ENCODE measurements at places on chromosomes 6 and 20.

DNA sequence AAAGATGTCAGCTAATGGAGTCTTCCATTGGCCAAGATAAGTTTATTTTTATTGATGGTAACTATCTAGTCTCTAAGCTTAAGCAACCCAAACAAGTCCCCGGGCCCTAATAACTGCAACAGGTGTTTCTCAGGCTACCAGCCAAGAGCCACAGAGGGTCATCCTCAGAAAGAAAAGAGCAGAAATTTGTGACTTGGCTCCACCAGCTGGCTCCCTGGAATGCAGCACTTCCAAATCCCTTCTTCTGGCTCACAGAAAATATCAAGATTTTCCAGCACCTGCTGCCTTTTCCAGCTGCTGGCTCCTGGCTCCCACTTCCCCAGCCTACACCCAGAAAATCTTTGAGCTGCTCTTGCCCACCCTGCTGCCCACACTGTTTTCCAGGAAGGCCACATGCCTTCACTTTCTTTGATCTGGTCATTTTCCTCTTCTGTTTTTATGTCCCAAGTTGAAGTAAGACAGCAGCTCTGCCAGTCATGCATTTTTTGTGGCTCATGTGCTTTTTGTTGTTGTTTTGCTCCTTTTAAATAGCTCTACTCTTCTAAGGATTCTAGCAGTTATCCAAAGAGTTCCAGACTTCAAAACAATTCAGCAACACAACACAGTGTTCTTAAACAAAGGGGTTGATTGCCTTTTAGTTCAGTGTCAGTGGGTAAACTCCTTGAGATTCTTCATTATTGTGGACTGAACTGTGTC lies 151.0 kb upstream of the SMLR1 start:
- DNase-seq: no peak

- no peak for DNase-seq
Observed at GRCh38 chr6:17466707-17467106, 73.3 kb downstream of the CAP2 start.

DNA sequence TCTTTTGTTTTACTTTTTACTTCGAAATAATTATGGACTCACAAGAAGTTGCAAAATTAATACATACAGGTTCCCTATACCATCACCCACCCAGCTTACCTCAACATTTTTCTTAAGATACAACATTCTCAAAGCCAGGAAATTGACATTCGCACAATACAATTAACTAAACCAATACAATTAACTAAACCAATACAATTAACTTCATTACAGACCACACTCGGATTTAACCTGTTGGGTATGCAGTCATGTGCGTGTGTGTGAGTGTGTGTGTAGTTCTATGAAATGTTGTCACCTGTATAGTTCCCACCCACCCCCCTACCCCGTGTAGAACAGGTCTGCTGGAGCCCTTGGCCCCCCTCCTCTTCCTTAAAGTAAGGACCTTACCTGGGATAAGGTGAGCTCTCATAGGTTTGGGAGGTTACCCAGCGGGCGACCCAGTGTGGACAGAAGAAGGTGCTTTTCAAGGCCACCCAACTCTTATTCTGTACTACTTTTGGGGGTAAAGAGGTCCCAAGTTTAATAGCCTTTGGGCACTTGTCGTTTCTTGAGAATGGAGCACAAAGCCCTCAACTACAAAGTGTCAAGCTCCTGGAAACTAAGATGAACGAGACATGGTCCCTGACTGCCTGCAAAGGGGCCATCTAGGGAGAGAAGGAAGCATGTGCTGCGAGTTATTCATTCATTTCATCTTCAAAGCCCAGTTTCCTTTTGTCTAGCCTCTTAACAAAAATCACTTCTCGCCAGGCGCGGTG lies 544 bp upstream of the STK38 start:
- no peak for DNase-seq

DNA sequence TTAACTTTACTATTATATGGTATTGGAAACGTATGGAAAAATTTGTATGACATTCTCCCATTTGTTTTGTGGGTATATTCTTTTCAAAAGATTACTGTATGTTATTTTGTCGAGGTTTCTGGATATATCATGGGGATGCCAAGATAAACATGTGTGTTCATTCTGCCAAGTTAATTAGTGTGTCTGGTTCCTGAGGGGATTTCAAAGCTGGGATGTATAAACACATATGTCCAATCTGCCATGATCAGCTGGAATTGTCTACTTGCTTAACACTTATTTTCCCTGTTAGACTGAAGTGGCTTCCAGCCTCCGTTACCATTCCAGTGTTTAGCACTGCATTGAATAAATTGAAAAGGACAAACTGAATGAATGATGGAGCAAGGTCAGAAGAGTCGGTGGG lies 86.2 kb downstream of the DNAH8 start:
- DNase-seq: no peak

GRCh38 chr6:154605178-154605881 lies 94.8 kb upstream of the CNKSR3 start:
- no peak for DNase-seq

DNA sequence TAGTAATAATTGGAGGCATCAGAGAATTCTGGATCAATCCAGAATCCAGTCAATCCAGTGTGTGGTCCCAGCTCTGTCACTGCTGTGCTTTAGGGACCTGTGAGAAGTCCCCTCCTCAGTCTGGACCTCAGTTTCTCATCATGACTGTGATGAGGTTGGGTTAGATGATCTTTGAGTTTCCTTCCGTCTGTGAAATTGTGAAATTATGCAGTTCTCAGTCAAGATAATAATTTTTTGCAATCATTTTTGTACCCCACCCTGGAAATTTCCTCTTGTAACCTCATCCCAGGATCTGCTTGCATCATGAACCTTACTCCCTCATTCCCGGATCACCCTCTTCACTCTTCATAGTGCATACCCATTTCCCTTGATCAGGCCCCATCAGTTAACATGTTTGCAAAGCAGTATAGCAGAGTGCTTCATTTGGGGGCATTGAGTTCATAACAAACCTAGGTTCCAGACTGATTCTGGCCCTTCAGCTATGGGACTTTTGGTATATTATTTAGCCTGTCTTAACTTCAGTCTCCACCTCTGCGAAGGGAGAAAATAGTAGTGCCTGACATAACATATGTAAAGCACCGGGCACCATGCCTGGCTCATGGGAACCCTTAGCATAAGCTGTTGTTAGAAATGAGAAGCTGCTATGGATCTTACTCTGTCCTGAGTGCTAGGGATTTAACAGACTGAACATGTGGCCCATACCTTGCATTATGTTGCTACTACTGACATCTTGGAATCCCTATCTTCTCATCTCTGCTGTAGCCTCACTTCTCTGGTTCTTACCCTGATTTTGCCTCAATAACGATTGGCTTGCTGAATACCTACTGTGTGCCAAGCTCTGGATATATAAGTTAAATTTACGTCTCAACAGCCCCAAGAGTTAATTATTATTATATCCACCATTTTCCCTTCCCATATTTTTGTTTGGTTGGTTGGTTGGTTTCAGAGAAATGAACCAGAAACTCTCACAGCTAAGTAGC lies 1.3 kb downstream of the ZNF76 start:
- DNase-seq: no peak

DNA sequence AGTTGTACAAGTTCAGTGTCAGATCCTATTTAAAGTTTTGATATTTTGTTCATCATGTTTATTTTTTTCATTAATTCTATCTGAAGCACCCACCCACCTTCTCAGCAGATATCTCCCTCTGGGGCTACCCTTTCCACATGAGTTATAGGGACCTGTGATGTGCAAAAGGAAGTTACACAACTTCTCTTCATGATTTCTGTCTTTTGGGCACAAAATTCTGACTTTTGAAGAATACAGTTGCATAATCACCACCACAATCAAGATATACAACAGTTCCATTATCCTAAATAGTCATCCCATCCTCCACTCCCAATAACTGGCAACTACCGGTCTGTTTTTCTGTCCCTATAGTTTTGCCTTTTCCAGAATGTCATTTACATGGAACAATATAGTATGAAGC lies 13.8 kb upstream of the FUCA2 start:
- no peak for DNase-seq

- no peak for DNase-seq
Observed at GRCh38 chr20:46058599-46059281, 29.7 kb downstream of the SLC12A5 start.

DNA sequence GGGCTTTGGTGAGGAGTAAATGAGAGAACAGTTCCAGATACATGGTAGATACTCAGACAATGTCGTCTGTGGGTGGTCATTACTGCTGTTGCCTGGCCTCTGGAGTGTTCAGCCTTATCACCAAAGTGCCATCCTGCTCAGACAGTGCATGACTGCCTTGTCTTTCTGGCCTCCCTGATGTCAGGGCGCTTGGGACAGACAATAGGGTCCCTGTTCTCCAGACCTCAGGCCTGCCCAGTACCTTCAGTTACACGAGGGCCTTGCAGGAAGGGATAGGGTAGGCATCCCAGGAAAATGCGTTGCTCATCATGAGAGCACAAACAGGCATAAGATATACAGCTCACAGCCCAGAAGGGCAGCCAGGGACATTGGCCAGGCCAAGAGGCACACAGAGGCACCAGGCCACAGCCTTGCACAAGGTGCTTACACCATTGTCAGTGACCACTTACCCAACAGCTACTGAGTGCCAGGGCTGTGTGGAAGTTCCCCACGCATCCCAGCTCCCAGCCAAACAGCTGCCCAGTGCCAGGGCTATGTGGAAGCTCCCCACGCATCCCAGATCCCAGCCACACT lies 27.4 kb downstream of the BPIFB1 start:
- DNase-seq: no peak
